ENCODE measurements at places on chromosomes 2 and 18. TPM values are rescaled to one million over a fixed set of nuclear protein-coding genes. Genes with fewer than 3 reads are reported as not detected.

Gene SNRNP200
- 117 TPM for total RNA-seq

Gene MC5R
- not detected for total RNA-seq

Gene AGXT
- total RNA-seq: not detected

Gene RESP18
- total RNA-seq: not detected

Gene PHLPP1
- total RNA-seq: 10.8 TPM

Gene DSG4
- not detected for total RNA-seq

Gene TUBA3D
- not detected for total RNA-seq

DNA sequence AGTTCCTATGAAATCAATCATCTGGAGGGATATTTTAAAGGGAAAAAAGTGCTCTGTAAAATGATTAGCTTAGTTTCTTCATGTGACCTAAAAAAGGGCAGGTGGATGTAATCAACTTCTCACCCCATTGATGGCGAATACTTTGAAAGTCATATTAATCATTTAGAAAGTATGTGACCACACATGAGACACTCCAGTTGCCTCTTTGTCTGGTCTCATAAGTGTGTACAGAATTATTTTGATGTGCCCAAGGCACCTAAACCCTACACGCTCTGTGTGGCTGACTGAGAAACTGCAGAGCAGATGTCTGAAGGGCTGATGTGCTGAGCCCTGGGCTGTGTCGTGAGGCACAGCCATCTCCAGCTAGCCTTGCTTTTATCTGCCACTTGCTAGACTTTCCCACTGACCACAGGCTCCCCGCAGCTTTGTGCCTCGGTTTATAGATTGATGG is 26.9 kb downstream of the SGPP2 start:
- H3K4me3 ChIP-seq: no peak overlapping the region
- no peak overlapping the region for H3K27ac ChIP-seq
- H3K4me1 ChIP-seq: no peaks in the 10 kb centered on the region
- DNase-seq: no peak
- H3K27me3 ChIP-seq: peaks cover 2% of the 10 kb centered on the region
- no peaks in the 10 kb centered on the region for H3K36me3 ChIP-seq

DNA sequence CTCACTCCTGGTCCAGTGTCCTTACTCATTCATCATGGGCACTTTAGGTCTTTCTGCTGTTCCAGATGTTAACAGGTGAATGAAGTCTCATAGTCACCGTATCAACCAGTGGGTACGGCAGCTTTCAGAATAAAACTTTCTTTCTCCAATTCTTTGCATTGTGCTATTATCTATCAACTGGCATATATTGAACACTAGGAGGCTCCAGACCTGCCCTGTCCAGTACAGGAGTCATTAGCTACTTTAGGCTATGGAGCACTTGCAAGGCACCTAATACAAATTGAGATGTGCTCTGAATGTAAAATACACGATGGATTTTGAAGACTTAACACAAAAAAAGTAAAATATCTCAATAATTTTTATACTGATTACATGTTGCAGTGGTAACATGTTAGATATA is 43.2 kb upstream of the NEB start:
- no peak overlapping the region for H3K27ac ChIP-seq
- no peaks in the 10 kb centered on the region for H3K27me3 ChIP-seq
- H3K36me3 ChIP-seq: peaks cover 8% of the 10 kb centered on the region
- H3K4me1 ChIP-seq: peaks cover 5% of the 10 kb centered on the region
- no peak for DNase-seq

DNA sequence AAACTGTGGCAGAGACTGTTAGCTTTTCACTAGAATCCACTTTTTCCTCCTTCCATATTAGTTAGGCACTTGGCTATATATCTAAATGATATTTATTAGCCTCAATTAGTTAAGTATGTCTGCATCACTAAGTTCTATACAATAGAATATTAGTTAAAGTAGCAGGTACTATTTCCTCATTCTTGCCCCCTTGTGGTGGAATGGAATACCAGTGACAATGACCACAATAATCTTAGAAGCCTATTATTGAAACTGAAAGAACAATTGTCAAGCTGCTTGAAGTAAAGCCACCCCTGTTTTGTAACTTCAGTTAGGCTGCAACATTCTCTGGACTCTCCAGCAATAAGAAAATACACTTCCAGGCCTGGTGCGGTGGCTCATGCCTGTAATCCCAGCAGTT is 476.3 kb upstream of the VWC2L start:
- no peaks in the 10 kb centered on the region for H3K4me1 ChIP-seq
- H3K36me3 ChIP-seq: no peaks in the 10 kb centered on the region
- peak; percentile 42 for DNase-seq
- H3K4me3 ChIP-seq: no peak overlapping the region
- no peak overlapping the region for H3K27ac ChIP-seq
- H3K27me3 ChIP-seq: no peaks in the 10 kb centered on the region

DNA sequence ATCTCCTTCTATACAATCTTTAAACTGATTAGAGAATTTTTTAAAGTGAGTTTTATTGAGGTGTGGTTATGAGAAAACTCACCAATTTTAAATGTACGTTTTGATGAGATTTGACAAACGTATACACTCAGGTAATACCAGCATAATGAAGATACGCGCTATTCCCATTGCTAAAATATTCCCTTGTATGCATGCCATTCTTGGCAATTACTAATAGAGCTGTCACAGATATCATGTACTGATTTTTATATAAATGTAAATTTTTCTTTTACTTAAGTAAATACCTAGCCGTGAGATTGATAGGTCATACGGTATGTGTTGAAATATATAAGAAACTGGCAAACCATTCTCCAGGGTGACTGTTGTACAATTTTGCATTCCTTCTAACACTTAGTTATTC is 384.7 kb downstream of the PTH2R start:
- DNase-seq: no peak
- H3K27ac ChIP-seq: no peak overlapping the region
- no peaks in the 10 kb centered on the region for H3K4me1 ChIP-seq
- no peaks in the 10 kb centered on the region for H3K27me3 ChIP-seq
- H3K36me3 ChIP-seq: no peaks in the 10 kb centered on the region

DNA sequence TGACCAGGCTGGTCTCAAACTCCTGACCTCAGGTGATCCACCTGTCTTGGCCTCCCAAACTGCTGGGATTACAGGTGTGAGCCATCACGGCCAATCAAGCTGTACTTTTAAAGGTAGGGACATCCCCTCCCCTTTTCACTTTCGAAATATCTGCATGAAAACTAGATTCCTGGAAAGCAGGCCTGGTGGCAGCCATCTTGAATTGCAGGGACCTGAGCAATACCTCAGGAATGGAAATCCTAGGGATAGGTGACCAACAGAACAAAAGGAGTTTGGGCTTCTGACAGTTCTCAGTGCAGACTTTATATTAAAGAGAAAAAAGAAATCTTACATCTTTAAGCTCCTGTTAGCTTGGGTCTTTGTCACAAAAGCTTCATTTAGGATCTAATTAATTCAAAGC is 62.6 kb downstream of the KLF7 start:
- H3K4me1 ChIP-seq: peaks cover 3% of the 10 kb centered on the region
- no peak overlapping the region for H3K4me3 ChIP-seq
- peaks cover 12% of the 10 kb centered on the region for H3K36me3 ChIP-seq
- H3K27ac ChIP-seq: no peak overlapping the region
- no peak for DNase-seq
- H3K27me3 ChIP-seq: no peaks in the 10 kb centered on the region

GRCh38 chr2:134078354-134078753 is 175.5 kb upstream of the MGAT5 start:
- H3K36me3 ChIP-seq: no peaks in the 10 kb centered on the region
- DNase-seq: no peak
- H3K4me1 ChIP-seq: no peaks in the 10 kb centered on the region
- no peaks in the 10 kb centered on the region for H3K27me3 ChIP-seq
- no peak overlapping the region for H3K27ac ChIP-seq
- H3K4me3 ChIP-seq: no peak overlapping the region

DNA sequence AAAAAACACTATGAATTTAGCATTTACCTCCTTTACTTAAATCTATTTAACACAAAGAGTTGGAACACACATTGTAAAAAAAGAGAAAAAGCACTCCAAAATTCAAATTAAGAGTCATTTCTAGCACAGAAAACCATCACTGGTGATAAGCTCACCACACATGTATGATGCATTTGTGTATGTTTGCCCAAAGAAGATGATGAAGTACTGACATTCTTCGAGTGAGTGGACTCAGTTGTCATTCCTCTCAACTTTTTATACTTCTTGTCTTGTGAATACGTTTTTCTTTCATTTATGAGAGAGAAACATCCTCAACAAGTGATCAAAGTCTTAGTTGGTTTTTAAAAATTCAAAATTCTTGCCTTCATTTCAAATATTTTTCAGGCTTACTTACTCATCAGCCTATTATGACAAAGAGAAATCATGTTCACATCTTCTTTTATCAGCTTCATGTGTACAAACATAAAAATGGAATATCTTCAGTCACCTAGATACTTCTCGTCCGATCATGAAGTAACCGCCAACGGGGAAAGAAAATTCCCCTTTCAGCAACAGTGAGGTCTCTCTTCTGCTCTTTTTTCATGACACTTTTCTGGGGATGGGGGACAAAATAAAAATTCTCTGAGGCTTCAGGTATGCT is 1.5 kb downstream of the DSEL start:
- peak; percentile 7 for DNase-seq
- no peaks in the 10 kb centered on the region for H3K27me3 ChIP-seq
- H3K27ac ChIP-seq: no peak overlapping the region
- peaks cover 8% of the 10 kb centered on the region for H3K4me1 ChIP-seq

All from endothelial cell of umbilical vein (primary cell).